ENCODE measurements at places on chromosomes 5 and 9.
A peak's percentile ranks its signal among the peaks of the same experiment; 100 is the strongest.

- DNase-seq, result no peak
Observed at GRCh38 chr5:6570530-6570929, 62.3 kb downstream of the NSUN2 start.

GRCh38 chr9:6229619-6230018 is 14.0 kb downstream of the IL33 start:
- no peak for DNase-seq

DNA sequence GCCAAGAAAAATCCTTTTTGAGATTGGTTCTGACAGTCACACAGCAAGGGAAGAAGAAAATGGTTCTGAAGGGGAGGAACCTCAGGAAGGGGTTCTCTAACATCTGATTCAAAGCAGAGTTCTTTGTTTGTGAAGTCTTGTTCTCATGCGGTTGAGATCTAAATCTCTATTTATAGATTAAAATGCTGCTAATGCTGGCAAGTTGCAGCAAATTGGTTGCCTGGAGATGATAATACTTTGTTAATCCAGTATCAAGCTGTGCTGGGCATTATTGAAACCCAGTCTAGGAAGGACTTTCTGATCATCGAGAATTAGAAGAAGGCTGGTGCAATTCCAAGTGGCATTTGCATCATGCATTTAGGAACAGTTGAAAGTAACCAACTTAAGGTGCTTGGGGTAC is 34.0 kb upstream of the SLC28A3 start:
- DNase-seq, result no peak

GRCh38 chr9:20184541-20184940 is 395.7 kb upstream of the SLC24A2 start:
- no peak for DNase-seq

DNA sequence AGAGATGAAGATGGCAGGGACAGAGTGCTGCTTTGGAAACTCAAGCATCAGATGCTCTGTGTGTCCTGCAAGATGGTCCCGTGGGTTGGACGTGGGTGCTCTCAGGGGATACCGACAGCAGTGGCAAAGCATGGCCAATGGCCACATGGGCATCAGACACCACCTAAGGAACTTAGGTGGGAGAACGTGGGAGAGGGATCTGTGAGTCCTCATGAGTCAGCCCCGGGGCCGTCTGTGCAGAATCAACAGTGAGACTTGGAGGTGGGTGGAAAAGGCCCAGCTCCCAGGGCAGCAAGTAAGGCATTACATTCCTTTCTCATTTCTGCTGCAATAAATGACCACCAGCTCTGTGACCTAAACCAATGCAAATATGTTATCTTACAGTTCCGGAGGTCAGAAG is 77.0 kb downstream of the RAD23B start:
- DNase-seq, result no peak

- no peak for DNase-seq
Observed at GRCh38 chr5:54215233-54215736, 95.1 kb downstream of the ARL15 start.

DNA sequence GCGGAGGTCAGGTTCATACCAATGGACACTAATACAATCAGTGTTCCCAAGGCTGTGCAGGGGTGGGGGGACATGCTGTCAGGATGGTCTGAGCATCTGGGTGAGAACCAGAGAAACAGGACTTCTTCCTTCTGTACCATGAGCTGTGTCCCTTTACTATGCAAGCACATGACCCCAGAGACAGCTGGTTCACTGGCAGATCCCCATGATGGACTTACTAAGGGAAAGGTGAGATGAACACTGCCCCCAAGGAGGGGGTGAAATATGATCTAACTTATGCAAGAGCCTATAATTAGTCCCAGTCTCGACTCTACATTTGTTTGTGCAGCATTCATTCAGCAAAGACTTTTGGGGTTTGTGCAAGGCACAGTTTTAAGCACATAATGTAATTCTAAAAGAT is 91.4 kb downstream of the LIFR start:
- peak; percentile 89 for DNase-seq

DNA sequence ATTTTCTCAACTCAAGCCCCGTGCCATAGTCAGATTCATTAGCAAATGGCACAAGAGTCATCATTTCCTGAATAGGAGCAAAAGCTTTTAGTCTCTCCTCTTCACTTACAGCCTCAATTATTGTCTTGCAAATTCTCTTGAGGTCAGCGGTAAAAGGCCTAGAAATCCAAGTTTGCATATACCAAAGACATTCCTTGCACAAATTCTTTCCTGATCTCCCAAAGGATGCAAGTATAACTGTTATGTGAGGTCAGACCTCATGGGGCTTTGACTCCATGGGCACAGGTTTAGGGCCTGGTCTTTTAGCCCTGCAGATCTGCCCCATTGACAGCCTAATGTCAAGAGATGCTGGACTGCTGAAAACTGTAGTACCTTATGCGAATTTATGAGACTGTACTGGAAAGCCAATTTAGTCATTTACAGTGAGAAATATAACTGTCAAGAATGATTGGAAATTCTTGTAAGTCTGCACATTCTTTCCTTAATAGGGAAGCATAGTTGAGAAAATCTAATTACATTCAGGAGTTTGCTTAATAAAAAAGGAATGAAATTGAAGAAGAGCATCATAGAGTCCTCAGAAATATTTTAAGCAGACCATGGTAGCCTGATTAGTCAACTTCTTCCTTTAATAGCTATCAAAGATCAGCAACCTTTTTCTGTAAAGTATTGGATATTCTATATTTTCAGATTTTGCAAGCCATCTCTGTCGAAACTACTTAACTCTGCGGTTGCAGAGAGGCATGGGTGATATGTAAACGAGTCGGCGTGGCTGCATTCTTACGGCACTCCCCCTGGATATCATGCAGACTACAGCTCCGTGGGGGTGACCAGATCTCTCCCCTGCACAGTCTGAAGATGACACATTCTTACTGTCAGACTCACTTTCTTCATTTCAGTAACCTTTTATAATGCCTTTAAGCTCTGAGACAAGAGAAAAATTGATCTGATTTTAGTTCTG is 45.2 kb downstream of the GCNT4 start:
- no peak for DNase-seq

- no peak for DNase-seq
Observed at GRCh38 chr9:133943781-133944745, 48.1 kb downstream of the VAV2 start.

DNA sequence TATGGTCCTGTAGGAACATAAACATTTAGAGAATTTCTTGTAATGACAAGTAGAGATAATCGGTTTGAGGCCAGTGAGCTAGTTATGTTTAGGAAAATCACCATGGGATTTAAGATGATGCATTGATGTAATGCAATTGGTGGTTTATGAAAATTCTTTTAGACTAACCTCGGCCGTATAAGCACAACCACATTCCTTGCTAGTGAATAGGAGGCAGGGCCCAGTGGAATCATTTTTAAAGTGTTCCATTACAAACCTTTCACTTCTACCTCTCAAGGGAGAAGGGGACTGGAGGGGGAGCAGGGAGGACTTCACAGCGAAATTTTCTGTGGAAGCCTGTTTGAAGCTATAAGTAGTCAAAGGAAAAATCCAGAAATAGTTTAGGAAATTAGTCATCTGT is 71.8 kb upstream of the NFIL3 start:
- no peak for DNase-seq

DNA sequence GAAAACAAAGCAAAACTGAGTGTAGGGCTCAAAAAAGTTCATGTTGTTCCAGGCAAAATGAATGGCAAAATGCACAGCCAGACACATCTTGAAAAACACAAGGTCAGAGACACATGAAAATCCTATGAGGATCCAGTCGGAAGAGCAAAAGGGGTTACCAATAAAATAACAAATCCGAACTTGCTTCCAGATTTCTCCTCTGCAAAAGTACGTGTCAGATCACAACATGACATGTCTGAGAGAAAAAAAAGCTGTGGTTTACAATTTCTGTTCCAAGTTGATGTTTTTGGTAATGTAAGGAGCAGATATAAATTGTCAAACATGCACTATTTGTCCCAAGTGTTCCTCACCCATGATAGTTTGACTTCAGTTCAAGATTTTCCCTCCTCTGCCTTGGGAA is 15.9 kb upstream of the ADAMTS16 start:
- no peak for DNase-seq

GRCh38 chr5:125424402-125425141 is 678.1 kb upstream of the ZNF608 start:
- DNase-seq, result no peak

- DNase-seq, result no peak
Observed at GRCh38 chr5:127096328-127096993, 23.2 kb upstream of the C5orf63 start.

- DNase-seq, result no peak
Observed at GRCh38 chr9:121738968-121739367, 87.5 kb downstream of the DAB2IP start.

DNA sequence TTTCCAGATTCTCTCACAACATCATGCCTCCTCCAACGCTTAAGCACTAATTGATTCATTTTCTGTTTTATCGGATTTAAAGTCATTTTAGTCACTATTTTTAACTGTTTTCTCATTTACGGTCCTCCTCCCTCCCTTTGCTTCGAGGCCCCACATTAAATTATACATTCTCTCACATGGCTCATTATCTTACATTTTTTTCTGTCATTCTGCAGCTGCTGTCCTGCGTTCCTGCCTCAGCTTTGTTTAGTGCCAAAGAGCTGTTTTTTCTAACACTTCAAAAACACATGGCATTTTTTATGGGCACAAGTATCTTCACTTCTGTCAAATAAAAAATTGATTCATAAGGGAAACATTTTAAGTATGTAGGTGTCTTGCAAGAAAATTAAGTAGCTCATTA is 130.1 kb upstream of the FST start:
- DNase-seq, result no peak

GRCh38 chr5:140840978-140841962 is at the start of gene PCDHA8:
Gene PCDHA8 (plus strand): TSS chr5:140841187. CDS start chr5:140841322, 135 bp downstream.
- no peak for DNase-seq

DNA sequence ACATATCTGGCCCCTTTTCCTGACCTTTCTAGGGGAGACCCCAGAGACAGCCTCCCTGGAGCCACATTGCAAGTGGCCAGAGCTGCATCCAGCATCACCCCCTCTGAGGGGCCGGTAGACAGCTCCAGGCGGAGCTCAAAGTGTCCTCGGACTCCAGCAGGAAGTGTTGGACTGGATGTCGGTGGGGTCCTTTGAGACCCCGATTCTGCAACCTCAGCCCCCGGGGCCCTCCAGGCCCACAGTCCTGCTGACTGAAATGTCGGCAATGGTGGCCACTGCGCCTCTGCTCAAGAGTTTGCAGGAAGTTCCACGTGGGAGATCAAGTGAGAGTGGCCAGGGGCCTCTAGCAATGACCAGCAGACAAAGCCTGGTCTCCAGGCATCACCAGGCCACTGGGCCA is 115.9 kb upstream of the FOXD4L5 start:
- no peak for DNase-seq

All from NCI-H510A treated with DMSO at 0.1 percent for 48 hours (cell line).